MV-4-11 (cell line): ENCODE measurements at places on chromosomes 16 and 17.

DNA sequence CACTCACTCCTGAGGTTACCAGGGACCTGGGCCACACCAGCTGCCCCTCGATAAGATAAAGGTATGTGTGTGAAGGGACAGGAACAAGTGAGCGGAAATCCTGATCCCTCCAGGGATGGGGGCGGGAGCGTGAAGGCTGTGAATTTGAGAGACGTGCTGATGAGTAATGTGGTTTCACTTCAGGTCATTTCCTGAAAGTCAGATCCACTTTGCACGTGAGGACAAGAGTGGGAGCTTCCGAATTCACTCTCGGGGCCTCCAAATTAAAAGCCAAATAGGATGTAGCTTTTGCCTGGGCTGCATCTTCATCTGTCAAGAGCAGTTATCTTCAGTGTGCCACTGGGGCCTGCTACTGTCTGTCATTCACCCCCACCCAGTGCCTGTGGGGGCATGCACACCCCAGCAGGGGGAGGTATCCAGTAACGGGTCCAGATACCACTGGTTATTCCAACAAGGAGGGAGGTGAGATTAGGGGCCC, 87.4 kb upstream of the LHX1 start:
- DNase-seq, result peak; percentile 58

GRCh38 chr17:45090711-45091110, 29.6 kb downstream of the NMT1 start:
- DNase-seq, result no peak

GRCh38 chr16:68190736-68191510, 45.0 kb downstream of the ESRP2 start:
- DNase-seq, result no peak

DNA sequence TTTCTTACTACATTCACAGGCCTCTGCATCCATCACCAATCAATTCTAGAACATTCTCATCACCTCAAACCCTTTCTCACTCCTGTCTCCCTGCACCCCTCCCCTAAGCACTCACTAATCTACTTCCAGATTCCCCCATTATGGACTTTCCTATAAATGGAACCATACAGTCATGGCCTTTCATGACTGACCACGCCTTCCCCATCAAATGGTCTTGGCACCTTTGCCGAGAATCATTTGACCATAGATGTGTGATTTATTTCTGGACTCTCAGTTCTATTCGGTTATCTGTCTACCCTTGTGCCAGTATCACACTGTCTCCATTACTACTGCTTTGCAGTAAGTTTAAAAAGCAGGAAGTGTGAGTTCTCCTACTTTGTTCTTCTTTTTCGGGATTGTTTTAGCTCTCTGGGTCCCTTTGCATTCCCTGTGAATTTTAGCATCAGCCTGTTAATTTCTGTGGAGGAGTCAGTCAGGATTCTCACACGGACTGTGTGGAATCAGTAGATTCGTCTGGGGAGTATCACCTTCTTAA, 27.5 kb downstream of the GTF3C1 start:
- DNase-seq, result no peak

DNA sequence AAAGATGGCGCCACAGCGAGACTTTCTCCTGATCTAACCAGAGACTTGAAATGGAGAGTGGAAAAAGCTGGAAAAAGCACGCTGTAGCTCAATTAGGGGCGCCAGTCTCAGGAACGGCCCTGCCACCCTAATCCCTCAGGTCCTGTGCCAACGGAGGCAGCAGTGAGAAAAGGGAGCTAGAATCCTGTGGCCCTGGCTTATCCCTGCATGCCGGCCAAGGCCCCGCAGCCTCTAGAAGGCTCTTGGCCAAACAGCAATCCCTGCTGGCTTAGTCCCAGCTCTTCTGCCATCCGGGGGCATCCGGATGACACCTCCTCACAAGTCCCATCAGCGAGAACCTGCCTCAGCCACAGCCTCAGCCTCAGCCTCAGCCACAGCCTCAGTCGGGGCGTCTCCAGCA, 69.8 kb downstream of the MRM3 start:
- no peak for DNase-seq

GRCh38 chr16:67979955-67980678, at the start of gene DPEP3:
DPEP3 (minus strand) TSS chr16:67980499; CDS start chr16:67980380, 119 bp downstream.
- DNase-seq, result no peak

GRCh38 chr17:64783031-64783461, 120.9 kb upstream of the SMURF2 start:
- DNase-seq, result peak; percentile 60

DNA sequence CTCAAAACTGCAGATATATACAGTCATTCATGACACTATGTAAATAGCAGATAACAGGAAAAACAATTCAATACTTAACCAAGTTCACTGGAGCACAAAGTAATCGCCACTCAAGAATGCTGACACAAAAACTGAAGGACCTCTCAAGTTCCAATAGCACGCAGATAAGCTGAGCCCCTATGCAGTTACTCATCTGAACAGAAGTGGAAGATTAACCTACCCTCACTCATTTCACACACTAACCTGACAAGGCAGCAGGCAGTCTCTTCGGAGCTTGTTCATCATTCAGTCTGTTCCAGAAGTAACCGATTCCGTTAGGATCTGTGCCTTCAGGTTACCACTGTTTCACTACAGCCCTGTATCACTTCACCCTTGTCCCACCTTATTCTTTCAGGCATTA, 6.0 kb downstream of the HELZ start:
- no peak for DNase-seq

- no peak for DNase-seq
Measured at GRCh38 chr17:64005734-64006167, 7.6 kb downstream of the PRR29 start.

DNA sequence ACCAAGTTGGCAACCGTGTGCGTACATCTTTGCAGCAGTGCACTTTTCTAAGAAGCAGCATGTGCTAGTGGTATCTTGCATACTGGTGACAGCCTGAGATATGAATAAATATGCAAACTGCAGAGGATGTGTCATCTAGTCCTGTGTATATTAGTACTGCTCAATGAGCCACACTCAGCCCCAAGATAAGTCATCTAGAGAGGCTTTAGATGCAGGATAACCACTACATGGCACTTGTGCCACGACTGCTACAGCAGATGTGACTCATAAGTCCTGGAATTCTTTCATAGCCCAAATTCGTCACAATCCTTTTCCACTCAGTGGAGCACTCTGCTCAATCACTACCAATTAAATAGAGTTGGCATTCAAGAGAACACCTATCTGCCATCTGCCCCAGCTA, 171.5 kb downstream of the AXIN2 start:
- no peak for DNase-seq

GRCh38 chr16:66605177-66605978, 874 bp downstream of the CMTM3 start:
- no peak for DNase-seq
